ENCODE measurements at places on chromosomes 2 and 18.
A peak's percentile ranks its signal among the peaks of the same experiment; 100 is the strongest.

DNA sequence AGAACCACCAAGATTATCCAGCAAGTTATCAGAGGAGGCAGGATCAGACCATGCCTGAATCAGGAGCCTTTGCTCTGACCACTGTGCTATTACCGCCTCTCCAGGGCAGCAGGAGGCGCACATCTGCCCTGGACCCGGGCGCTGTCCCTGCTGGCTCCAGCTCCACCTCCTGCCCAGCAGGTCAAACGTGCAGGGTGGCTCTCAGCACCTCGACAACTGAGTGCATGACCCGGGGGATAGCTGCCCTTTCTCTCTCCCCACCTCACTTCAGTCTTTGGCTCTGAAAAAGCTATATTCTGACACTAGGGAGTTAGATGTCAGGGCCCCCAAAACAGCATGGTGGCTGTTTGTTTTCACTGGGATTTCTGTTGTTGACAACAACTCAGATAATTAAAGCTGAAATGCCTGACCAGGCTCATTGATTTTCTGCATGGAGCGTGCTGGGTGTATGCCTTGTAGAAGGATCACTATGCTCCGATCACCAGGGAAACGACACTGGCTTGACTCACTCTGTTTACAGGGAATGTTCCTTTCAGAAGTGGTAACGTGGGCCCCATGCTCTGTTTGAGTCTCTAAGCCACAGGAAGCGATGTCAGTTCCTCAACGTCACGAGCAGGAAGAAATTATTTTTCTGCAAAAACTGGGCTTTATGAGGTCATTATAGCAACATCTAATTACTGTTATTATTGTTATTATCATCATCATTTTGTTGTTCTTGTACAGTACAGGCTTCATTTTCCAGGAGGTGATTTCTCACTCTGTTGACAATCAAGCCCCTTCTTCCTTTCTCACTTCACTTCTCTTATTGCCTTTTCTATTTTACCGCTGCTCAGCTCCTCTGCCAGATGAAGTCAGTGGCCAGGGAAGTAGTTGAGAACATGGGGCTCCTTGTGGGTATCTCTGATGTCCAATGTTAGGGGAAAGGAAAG lies 125.6 kb downstream of the PLB1 start:
- DNase-seq: peak; percentile 67

- DNase-seq: no peak
These were observed 20.0 kb downstream of the ME2 start for GRCh38 chr18:50898919-50899318.

- DNase-seq: no peak
These were observed 37.9 kb upstream of the ID2 start for GRCh38 chr2:8643996-8644356.

GRCh38 chr2:192126426-192126825 lies 68.3 kb downstream of the TMEFF2 start:
- DNase-seq: no peak

- no peak for DNase-seq
These were observed 491.2 kb upstream of the HS6ST1 start for GRCh38 chr2:128809880-128810279.

DNA sequence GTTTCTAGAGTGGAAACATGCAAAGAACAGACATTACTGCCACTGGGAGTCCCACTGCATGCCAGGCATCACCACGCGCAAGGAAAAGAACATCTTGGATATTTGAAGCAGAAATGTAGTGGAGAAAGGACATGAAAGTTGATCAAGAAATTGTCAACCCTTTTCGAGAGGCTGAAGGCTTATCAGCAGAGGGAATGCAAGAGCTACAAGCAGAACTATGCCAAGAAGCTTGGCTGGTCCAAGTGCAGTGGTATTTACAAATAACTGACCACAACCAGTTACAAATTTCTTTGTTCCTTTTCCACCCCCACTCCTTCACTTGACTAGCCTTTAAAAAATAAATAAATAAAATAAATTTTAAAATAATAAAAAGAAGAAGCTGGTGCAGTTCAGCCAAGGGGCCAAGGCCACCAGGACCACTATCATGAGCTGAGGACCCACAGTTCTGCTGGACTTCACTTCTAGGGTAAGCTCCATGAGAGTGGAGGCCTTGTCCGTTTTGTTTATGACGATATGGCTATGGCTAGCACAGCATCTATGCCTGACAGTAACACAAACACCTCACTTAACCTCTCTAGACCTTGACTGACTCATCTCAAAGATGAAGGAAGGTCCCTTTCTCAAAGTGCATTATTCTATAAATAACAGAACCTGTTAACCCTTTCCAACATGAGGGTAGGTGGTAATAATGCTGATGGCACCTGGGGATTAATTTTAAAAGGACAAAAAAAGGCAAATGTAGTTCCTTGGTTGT lies 20.9 kb downstream of the MARCHF4 start:
- no peak for DNase-seq

- DNase-seq: no peak
These were observed 346.3 kb downstream of the SATB2 start for GRCh38 chr2:199111458-199111857.

GRCh38 chr2:223363085-223363484 lies 239.1 kb downstream of the SCG2 start:
- DNase-seq: peak; percentile 56

- no peak for DNase-seq
These were observed 20.8 kb downstream of the EIF2AK3 start for GRCh38 chr2:88606371-88607030.

DNA sequence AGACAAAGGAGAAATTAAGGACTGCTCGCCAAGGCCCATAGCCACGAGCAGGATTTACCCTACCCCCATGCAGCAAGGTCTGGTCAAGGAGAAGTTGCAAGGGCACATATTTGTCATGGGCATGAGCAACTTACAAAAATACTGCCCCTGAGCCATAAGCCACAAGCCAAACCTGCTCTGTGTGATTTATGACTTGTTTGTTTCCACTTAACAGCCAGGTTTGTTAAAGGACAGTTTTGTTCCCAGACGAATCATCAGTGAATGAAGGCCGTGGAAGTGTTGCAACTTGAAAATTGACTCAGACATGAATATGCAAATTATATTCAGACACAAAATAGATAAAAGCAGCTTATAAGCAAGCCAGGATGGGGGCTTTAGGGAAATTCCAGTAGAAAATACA lies 31.3 kb upstream of the EVA1A start:
- DNase-seq: peak; percentile 43

All from NCI-H1417 treated with DMSO at 0.1 percent for 48 hours (cell line).